ENCODE measurements at places on chromosomes 1 and 21.

DNA sequence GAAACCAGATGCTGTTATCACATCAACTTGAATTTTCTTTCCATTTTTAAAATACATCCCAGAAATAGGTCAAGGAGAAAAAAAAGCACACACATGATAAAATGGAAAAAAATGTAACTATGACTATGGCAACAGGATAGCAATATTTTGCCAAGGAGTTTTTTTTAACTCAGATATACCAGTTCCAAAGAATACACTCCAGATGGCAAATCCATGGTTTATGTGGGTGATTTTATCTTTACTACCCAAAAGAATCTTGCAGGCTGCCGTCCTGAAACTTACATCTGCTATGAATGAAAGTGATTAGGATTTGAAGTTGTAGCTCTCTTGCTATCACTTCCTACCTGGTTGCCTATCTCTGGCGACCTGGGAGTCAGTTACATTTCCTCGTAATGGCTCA, 91.0 kb upstream of the PLPPR4 start:
- DNase-seq = no peak

DNA sequence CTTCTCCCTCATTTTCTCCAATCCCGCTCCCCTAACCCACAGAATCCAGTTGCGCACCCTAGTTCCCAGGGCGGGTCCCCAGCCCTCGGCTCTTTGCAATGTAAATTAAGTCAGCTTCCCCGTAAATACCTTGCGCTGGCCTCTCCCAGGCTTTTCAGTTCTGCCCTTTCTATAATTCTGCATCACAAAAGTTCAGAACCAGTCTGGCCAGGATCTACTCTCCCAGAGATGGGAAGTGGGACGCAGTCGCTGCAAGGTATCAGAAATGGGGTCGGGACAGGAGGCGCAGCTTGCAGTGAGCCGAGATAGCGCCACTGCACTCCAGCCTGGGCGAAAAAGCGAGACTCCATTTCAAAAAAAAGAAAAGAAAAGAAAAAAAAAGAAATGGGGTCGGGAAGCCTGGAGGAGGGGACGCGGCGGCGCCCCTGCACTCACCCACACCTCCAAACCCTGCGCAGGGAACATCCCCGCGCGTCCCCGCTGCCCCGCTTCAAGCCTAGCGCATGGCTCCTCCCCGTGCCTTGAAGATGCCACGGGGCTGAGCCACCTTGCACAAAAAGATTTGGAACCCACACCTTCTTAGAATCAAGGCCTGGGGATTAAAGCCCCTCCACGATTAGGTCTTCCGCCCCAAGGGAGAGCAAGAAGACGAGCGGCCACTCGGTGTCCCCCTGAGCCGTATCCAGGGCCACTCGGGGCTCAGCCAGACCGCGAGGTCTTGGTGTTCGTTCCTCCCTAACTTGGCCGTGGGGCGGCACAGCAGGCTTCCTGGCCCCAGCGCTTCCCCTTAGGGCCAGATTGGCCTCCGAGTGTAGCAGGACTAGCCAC, 27.2 kb upstream of the ITLN2 start:
- no peak for DNase-seq

- no peak for DNase-seq
Observed at GRCh38 chr1:24925082-24925779, 4.8 kb downstream of the RUNX3 start.

DNA sequence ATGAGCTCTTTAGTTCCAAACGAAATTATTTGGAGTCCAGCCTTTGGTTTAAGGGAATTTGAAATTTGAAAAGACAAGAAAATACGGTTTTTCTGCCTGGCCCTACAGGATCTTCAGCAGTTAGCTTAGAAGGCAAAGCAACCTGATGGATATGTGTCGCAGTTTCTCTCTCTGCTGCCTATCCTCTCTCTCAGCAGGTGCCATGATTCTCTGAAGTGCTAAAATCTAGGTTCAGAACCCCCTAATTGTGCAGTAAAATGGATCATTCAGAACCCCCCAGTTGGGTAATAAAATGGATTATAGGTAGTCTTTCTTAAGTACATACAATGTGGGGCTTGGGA, 446 bp upstream of the DEPDC1 start:
- no peak for DNase-seq

DNA sequence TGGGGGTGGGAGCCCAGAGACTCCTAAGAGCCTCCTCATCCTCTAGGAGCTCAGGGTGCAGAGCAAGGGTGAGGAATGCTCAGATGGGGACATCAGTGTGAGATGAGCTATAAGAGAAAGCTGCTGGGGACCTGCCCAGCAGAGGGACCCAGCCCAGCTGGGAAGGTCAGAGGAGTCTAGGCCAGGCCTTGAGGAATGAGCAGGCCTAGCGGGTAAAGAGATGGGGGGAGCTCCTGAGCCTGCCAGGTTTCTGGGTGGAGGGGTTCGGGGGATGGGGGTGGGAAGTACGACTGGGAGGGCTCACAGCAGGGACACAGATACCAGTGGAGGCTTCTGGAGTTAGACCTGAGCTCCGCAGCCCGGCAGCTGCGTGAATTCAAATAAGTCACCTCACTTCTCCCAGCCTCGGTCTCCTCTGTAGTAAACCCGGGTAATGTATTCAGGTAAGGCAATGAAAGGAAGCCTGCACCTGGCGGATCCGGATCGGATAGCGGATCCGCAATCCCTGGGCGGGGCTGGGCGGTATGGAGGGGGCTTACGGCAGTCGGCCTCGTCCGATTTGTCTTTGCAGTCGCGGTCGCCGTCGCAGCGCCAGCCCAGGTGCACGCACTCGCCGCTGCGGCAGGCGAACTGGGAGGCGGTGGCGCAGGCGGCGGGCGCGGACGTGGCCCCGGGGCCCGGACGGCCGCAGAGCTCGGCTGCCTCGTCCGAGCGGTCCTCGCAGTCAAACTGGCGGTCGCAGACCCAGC, 38.0 kb upstream of the MAGOH start:
- no peak for DNase-seq

- no peak for DNase-seq
Observed at GRCh38 chr1:119388450-119388849, 19.9 kb downstream of the HAO2 start.

- DNase-seq = no peak
Observed at GRCh38 chr1:240706150-240706935, 94.4 kb upstream of the GREM2 start.

DNA sequence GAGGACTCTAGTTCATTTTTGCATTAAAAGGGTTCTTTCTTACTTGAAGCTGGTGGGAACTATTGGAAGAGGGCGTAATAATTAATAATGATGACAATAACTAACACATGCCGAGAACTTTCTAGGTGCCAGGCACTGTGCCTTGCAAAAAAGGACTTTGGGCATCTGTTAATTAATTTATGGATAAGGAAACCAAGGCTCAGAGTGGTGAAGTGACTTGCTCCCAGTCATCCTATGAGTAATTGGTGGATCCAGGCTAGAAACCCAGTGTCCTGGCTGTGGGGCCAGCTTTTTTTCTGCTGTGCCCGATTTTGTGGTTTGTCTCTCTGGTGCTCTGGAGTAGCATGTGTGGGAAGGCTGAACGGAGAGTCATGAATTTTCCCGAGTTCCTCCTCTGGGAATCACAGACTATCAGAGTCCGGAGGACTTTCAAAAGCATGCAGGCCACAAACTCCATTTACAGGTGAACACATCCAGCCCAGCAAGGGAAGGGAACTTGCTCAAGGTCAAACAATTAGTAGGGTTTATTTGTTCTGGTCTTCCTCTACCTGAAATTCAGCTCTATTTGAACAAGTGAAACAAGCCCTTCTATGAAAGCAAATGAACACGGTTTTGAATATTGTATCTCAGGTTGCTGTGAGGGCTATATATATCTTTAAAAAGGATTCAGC, 23.4 kb downstream of the ROR1 start:
- DNase-seq = no peak

- no peak for DNase-seq
Observed at GRCh38 chr1:181136738-181137122, 48.2 kb downstream of the IER5 start.
